ENCODE measurements at places on chromosomes 3 and 15. TPM values are rescaled to one million over a fixed set of nuclear protein-coding genes. Genes with fewer than 3 reads are reported as not detected.

ARHGEF26 gene
- total RNA-seq = 13.7 TPM

GRCh38 chr15:61889706-61890105 is 170.5 kb downstream of the VPS13C start:
- no peaks in the 10 kb centered on the region for H3K27me3 ChIP-seq
- no peak overlapping the region for H3K4me3 ChIP-seq
- no peak overlapping the region for H3K27ac ChIP-seq
- peaks cover 17% of the 10 kb centered on the region for H3K36me3 ChIP-seq

SLC38A3 gene
- total RNA-seq = 1.4 TPM

DNA sequence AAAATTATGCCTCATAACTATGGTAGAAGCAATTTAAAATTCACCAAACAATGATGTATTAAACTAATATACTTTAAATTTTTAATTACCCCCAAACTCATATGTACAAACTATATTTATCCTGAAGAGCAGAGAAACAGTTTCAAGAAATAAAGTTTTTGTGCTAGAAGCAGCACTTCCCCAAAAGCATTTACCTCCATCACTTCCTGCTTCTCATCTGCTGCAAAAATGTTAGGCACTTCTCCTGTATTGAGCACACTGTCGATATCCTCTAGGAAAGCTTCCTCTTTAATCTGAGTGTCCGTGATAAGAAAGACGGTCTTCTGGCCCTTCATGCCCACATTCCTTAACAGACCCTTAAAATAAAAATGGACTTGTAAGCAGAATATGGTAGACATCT is 101.5 kb upstream of the ASB14 start:
- H3K27ac ChIP-seq = no peak overlapping the region
- H3K27me3 ChIP-seq = no peaks in the 10 kb centered on the region
- H3K36me3 ChIP-seq = no peaks in the 10 kb centered on the region

- no peak overlapping the region for H3K27ac ChIP-seq
- no peaks in the 10 kb centered on the region for H3K36me3 ChIP-seq
- H3K27me3 ChIP-seq = no peaks in the 10 kb centered on the region
- H3K4me3 ChIP-seq = no peak overlapping the region
- DNase-seq = no peak
Observed at GRCh38 chr3:152319831-152320617, 51.3 kb downstream of the MBNL1 start.

DNA sequence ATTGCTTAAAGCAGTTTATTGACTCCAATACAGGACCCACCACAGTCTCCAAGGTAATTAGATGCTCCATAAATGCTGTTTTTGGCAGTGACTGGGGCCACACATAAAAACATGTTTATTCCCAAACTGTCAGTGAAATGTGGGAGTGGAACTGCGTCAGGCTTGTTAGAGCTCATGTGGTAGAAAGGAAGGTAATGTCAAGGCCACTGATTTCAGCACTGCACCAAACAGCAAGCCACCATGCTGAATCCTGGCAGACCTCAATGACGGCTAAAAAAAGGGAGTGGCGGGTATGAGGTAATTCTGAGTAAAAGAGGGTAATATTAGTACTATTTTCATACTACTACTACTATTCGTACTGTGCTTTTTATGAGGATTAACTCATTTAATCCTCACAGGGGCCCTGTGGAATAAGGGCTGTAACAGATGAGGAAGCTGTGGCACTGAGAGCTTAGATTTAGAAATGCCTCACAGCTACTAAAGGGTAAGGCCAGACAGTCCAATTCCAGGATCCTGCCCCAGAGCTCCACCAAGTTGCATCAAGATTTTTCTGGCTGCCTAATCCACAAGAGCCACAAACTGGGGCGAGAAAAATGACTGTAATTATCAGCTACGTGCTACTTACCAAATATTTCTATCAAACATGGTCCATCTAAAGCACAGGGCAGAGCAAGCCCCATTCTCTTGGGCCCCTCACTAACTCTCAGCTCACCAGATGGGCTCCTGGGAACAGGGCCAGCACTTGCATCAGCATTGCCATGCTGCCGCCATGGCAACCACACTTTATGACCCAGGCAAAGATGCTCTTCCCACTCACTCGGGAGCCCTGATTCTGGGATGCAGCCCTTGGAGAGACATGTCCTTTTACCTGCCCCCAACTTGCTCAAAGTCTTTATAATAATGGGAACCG is 83.6 kb upstream of the SPATA12 start:
- H3K27ac ChIP-seq = no peak overlapping the region
- H3K4me3 ChIP-seq = no peak overlapping the region
- DNase-seq = no peak

LRRC15 gene
- total RNA-seq = 0.07 TPM

GRCh38 chr15:63288778-63289378 is 11.5 kb downstream of the APH1B start:
- no peak overlapping the region for H3K4me3 ChIP-seq
- DNase-seq = no peak
- no peaks in the 10 kb centered on the region for H3K4me1 ChIP-seq
- H3K27ac ChIP-seq = no peak overlapping the region

TRH gene
- total RNA-seq = not detected

DNA sequence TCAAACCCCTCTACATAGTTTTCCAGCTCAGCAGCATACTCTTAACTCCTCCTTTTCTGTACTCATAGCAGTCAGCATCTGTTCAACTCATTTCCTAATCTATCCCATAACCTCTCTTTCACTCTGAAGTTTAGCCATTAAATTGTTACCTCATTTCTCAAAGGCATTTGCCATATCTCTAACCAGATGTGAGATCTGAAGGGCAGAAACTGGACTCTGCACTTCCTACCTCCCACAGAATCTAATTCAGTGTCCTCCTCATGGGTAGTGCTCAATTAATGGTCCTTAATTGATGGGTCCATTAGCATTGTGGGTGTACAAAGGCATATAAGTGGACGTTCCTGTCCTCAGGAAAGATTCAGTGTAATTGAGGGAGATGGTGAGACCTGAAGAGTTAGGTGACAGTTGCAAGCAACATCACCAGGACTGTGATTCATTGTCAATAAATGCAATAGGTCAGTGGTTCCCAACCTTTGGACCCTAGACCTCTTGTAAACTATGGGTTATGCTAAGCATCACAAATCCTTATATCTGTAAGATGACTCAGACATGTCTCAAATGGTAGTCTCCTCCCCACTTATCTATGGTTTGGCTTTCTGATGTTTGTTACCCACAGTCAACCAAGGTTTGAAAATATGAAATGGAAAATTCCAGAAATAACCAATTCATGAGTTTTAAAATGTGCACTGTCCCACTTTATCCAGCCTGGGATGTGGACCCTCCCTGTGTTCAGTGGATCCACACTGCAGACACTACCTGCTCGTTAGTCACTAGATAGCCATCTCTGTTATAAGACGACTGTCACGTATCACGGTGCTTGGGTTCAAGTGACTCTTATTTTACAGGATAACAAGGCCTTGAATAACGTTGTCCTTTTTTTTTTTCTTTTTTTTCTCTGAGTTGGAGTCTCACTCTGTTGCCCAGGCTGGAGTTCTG is 25.0 kb upstream of the UACA start:
- H3K27ac ChIP-seq = no peak overlapping the region
- no peaks in the 10 kb centered on the region for H3K36me3 ChIP-seq
- H3K4me3 ChIP-seq = no peak overlapping the region
- no peaks in the 10 kb centered on the region for H3K27me3 ChIP-seq

DNA sequence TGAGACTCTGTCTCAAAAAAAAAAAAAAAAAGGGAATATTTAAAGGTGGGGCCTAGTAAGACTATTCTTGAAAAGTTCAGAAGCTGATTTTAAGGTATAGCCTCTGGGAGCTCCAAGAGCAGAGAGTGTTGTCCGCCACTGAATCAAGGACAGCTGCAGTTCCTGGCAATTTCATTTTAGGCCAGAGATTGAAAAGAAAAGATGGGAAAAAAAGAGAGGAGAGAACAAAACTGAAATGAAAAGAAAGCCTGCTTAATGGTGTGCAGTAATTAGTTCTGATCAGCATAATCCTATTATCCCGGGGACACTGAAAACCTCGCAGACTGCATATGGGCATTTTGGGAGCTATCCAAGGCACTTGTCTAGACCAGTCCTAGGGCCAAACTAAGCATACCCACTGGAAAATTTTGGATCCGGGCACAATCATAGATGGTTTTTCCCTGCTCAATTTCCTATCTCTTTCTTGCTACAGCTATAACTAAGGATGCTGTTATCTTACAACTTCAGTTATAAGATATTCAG is 43.2 kb downstream of the EHHADH start:
- no peak overlapping the region for H3K4me3 ChIP-seq
- H3K4me1 ChIP-seq = no peaks in the 10 kb centered on the region
- no peaks in the 10 kb centered on the region for H3K27me3 ChIP-seq
- no peak for DNase-seq
- H3K27ac ChIP-seq = no peak overlapping the region

DNA sequence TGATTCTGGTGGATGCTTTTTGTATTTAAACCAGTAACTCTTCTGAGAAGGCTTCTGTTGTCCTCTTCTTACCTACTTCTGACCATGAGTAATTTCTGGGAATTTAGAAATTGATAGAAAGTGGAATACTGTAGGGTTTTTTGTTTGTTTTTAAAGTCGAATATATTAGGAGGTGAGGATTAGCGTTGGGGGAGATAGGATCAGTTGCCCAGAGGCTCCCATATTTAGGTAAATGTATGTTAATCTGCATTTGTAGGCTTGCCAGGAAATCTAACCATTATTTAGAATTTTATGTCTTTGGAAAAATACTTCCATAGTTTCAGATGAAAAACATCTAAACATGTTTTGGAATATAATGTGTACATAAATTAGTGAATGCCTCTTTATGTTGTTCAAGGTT is 6.1 kb downstream of the STT3B start:
- DNase-seq = no peak
- no peaks in the 10 kb centered on the region for H3K36me3 ChIP-seq
- no peak overlapping the region for H3K27ac ChIP-seq

GRCh38 chr15:37733628-37734027 is 200.8 kb upstream of the TMCO5A start:
- no peaks in the 10 kb centered on the region for H3K36me3 ChIP-seq
- H3K27ac ChIP-seq = no peak overlapping the region
- H3K4me3 ChIP-seq = no peak overlapping the region
- no peaks in the 10 kb centered on the region for H3K4me1 ChIP-seq

DNA sequence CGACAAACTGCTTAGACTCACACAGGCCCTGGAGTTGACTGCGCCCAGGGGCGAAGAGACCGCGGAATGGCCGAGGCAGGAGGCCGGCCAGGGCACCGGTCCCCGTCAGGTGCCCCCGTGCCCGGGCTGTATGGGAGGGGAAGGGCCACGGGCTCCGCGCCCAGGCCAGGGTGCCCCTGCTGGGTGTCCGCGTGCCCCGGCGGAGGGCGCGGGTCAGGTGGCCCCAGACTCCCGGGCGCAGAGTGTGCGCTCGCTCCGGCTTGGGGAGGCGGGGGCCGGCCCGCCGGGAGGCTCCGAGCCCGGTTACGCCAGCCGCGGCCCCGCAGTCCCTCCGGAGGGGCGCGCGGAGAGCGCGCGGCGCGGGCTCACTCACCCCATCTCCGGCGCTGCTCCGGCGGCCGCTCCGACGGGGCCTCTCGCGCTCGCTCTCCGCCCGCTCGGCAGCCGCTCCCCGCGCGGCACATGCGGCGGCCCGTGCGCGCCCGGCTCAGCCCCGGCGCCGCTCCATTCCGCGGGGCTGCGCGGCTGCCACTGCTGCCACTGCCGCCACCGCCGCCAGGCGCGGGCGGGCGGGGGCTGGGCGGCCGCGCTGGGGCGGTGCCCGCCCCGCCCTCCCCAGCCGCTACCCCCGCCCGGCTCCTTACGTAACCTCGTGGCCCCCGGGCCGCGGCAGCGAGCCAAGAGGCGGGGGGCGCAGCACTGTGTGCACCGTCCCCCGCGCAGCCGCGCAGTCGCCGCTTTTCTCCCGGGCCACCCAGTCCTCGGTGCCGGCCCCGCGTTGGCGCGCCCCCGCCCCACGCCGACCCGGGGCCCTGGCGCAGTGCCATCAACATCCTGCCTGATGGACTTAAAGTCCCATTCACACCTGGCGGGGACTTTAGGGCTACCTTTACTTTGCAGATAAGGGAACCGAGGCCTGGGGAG is at the start of gene HOMER2:
Gene HOMER2, minus strand, starts transcription at position 563 of the 924 bp plus-strand sequence. Its CDS starts 185 bp downstream, at position 378.
- H3K27me3 ChIP-seq = peaks cover 2% of the 10 kb centered on the region
- H3K36me3 ChIP-seq = no peaks in the 10 kb centered on the region
- H3K4me1 ChIP-seq = no peaks in the 10 kb centered on the region
- peak; percentile 55 for DNase-seq

DNA sequence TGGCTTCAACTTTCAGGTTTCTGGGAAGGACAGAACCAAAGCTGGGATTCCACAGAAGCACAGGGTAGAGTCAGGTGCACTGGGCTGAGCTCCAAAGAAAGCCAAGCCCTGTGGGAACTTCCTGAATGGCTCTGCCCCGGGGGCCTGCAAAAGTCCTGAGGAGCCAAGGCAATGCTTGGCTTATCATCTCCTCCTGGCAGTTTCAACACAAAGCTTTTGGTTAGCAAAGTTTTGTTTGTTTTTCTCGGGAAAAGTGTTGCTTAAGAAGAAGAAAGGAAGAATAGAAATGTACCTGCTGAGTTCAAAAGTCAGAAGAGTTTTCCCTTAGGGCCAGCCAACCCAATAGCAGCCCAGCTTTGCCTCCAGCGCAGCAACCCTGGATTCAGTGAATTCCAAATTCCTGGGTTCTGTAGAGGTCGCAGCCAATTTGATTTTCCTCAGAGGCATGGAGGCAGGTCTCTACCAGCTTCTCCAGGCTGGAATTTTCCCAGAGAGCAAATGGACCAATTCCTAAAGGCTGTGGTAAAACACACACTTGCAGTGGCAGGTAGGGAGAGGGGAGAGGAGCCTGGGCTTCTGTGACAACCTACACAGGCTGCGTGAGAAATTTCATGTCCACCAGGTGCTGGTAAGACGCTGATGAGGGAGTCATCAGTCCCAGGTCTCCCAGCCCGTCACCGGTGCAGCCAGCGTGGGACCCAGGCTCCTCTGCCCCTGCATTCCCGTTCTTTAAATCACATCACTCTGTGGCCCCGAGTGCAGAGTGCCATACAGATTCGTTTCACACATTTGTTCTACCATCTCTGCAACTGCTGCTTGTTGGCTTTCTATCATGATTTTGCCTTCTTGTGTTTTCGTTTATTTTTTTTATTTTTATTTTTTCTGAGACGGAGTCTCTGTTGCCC is 54.3 kb upstream of the SNRPA1 start:
- H3K27me3 ChIP-seq = no peaks in the 10 kb centered on the region
- H3K27ac ChIP-seq = no peak overlapping the region
- peaks cover 9% of the 10 kb centered on the region for H3K36me3 ChIP-seq
- H3K4me1 ChIP-seq = no peaks in the 10 kb centered on the region
- H3K4me3 ChIP-seq = no peak overlapping the region

DNA sequence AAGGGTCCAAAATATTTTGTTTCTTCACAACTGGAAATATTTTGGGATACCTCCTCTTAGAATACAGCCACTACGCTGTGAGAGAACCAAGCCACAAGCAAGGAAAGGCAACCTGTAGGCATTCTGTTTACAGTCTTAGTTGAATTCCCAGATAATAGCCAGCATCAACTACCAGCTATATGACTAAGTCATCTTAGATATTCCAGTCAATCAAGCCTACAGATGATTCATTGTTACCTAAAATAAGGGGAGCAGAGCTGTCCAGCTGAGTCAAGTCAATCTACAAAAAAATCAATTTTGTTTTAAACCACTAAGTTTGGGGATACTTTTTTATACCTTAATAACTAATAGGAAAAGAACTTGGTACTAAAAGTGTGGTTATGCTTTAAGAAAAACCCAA is 526.4 kb upstream of the DPPA4 start:
- H3K4me3 ChIP-seq = no peak overlapping the region
- H3K27me3 ChIP-seq = no peaks in the 10 kb centered on the region
- no peaks in the 10 kb centered on the region for H3K4me1 ChIP-seq
- DNase-seq = no peak
- H3K36me3 ChIP-seq = no peaks in the 10 kb centered on the region

- no peaks in the 10 kb centered on the region for H3K27me3 ChIP-seq
- no peaks in the 10 kb centered on the region for H3K36me3 ChIP-seq
- no peak for DNase-seq
Observed at GRCh38 chr3:127365163-127365798, 77.4 kb upstream of the PRR20G start.

All from H9 (cell line).